ENCODE measurements at places on chromosomes 2 and 18.
A peak's percentile ranks its signal among the peaks of the same experiment; 100 is the strongest.

DNA sequence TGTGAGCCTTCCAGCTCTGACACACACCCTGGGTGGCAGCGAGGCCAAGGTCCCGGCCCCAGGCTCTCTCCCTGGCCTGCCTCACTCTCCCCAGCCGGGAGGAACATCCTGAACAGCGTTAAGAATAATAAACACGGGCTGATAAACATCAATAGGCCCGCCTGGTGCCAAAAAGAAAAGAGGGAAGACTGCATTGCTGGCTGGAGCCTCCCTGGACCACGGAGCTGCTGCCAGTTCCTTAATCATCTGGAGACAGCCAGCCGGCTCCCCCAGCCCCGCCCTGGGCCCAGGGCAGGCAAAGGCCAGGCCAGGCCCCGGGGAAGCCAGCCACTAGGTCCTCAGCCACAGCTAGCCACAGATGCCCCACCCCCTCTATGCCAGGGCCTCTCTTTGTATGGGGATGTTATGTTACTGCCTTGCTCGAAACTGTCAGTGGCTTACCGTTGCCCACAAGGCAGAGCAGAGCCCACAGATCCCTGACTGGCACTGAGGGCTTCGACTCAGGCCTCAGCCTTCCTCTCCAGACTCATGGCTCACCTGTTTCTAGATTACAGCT lies 293.7 kb downstream of the DYSF start:
- DNase-seq = no peak

DNA sequence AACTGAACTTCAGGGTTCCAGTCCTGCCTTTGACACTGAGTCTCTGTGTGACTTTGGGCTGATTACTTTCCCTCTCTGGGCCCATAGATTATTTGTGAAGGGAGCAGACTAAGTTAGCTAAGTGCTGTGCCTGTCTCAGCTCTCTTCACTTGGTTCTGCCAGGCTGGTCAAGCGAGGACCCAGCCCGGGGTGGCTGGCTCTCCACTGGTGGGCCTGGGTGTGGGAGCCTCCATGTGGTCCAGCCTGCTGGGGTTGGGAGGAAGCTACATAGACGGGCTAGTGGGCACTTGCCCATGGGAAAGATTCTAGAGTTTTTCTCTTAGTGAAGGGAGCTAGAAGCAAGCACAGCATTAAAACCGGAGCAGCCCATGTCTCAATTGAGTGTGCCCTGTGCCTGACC lies 59.0 kb downstream of the DYSF start:
- DNase-seq = no peak

DNA sequence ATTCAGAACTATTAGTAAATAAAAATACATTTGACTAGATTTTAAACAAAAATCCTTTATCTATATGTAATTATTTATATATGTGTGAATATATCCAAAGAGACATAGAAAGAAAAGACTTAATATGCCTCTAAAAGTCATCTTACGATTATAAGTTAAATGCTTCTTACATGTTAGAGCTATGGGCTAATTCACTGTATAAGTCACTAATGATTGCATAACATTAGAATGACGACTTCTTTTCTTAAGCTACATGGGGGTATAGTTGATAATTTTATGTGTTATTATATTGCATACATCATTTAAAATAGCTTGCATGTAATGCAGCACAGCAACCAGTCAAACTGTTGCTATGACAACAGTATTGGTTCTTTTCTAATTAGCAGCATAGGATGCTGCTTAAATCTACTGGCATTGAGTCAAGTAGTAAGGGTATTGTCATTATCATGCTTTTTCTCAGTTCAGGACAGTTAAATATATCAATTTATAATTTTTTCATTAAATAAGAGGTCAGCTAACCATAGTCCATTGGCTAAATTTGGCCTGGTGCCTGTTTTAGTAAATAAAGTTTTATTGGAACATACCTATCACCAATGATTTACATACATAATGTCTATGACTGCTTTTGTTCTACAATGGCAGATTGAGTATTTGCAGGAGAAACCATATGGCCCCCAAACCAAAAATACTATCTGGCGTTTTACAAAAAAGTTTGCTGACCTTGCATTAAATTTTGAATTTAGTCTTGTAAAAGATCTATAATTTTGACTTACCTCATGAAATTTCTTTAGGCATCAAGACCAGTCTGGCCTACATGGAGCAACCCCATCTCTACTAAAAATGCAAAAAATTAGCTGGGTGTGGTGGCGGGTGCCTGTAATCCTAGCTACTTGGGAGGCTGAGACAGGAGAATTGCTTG lies 207.7 kb upstream of the ZSWIM2 start:
- DNase-seq = no peak

DNA sequence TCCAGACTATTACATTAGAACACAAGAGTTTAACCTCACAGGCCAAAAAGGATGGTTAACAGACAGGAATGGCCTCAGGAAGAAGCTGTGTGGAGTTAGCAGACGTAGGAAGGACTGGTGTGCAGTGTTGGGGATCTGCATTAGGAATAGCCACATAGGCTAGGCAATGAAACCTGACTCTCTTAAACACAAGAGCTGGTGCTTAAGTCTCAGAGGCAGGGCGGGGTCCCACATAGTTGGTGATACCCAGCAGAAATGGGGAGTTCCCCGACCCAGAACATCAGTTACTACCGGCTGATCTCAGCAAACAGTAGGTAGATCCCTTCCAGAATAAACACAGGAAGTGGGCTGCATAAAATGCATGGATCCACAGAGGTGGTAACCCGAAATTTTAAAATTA lies 64.1 kb downstream of the CCDC93 start:
- DNase-seq = no peak

GRCh38 chr2:112658839-112659667 lies 13.3 kb downstream of the SLC20A1 start:
- DNase-seq = no peak

- no peak for DNase-seq
Observed at GRCh38 chr2:102000813-102001766, 9.3 kb downstream of the IL1R2 start.

GRCh38 chr18:46821856-46822711 lies 65.2 kb upstream of the ST8SIA5 start:
- no peak for DNase-seq

- DNase-seq = peak; percentile 69
Observed at GRCh38 chr18:12744103-12744502, 41.3 kb downstream of the PSMG2 start.

DNA sequence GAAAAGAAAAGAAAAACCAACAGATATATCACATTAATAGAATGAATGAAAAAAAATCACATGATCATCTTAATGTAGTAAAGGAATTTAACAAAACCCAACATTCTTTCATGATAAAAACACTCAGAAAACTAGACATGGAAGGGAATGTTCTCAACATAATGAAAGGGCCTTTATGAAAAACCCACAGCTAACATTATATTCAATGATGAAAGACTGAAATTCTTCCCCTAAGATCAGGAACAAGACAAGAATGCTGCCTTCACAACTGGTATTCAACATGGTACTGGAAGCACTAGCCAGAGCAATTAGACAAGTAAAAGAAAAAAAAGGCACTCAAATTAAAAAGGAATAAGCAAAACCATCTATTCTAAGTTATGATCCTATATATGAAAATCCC lies 28.5 kb upstream of the EMILIN2 start:
- no peak for DNase-seq

- DNase-seq = no peak
Observed at GRCh38 chr2:48438266-48438665, 91.7 kb upstream of the STON1 start.

GRCh38 chr18:24735624-24736231 lies 275.3 kb downstream of the HRH4 start:
- DNase-seq = no peak

DNA sequence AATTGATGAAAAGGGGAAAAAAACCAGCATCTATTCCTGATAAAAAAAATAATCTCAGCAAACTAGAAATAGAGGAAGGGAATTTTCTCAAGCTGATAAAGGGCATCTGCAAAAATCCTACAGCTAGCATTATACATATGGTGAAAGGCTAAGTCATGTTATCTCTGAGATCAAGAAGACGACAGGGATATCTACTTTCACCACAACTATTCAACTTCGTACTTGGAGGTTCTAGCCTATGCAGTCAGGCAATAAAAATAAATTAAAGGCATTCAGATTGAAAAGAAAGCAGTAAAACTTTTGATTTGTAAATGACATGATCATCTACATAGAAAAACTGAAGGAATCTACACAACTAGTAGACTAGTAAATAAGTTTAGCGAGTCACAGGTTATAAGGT lies 58.2 kb downstream of the CAB39 start:
- DNase-seq = no peak

DNA sequence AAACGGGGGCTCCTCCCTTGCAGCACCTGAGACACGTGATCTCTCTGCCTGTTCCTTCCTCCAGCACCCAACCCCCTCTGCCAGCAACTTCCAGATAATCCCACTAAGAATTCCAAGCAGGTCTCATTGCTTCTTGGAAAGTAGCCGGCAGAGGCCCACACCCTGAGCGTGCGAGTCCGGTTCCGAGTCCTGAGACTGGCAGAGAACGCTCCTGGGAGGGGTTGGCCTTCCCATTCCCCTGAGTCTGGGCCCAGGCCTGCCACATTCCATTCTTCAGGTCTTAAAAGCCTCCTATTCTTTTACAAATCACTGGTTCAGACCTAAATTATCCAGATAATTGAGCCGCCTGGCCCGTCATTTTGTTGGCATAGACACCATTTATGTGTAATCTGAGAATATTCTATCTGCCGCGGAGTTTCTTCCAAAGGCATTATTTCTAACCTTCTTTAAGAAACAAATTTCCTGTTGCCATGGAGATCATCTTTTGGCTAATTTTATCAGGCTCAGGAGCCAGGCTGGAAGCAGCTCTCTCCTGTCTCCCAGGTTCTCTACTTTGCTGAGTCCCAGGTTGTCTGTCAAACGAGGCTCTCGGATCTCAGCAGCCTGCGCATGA lies 165.4 kb downstream of the MYCN start:
- no peak for DNase-seq

GRCh38 chr2:143219266-143219665 lies 90.0 kb downstream of the ARHGAP15 start:
- no peak for DNase-seq

DNA sequence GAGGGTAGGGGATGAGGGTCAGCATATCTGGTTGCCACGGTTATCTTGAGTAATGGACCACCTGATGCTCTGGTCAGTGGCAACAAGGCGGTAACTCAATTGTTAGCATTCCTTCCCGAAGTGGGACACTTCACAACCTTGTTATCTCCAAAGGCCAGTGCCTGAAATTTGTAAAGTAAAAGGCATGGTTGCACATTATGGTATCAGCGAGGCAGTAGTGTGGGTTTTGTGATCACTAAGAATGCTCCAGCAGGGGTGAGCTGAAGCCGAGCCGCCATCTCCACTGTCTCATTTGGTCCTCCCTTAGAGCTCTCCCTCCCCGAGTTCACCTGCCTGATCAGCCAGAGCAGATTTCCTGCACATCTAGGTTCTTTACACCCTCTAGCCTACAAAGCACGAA lies 50.5 kb upstream of the LGALSL start:
- DNase-seq = no peak

GRCh38 chr2:115484983-115485382 lies 1042.5 kb downstream of the DPP10 start:
- no peak for DNase-seq

Measured in GM13977 (cell line).